ENCODE measurements at places on chromosomes 6 and 20. TPM values are rescaled to one million over a fixed set of nuclear protein-coding genes. Genes with fewer than 3 reads are reported as not detected.

DNA sequence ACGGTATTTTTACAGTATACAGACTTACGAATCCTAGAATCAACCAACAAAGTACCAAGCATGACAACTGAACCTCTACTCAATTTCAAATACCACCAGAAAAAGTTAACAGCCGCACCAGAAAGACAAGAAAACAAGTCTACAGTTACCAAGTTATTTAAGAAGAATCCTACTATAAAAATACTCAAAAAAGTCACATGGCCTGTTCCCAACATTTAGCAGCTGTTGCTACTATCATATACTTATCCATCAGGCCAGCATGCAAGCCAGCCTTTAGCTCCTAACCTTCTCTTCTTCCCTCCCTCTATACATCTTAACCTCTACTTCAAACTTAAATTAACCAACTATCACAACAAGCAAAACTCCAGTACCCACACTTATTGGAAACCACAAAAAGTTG lies 1.9 kb downstream of the SYNCRIP start:
- no peak for DNase-seq

DNA sequence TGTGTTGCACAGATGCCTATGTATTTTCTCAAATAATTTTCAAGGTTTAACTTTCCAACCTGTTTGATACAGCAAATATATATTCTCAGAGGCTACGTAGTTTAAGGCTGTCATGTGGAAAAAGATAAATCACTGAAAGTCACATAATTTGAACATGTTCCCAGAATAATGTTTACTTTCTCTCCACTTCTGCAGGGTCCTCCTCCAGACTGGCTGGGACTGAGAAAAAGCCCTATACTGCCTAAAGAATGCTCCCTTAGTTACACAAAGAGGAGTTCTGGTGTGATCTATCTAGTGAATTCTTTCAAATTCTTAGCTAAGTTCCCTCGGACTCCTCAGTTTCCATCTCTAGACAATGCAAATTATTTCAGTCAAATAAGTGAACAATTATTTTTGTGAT lies 411.0 kb downstream of the C6orf118 start:
- no peak for DNase-seq

The RFX6 gene
- total RNA-seq, result not detected

The PAK5 gene
- total RNA-seq, result 0.10 TPM

The SLC16A10 gene
- total RNA-seq, result 31.6 TPM

The MAP1LC3A gene
- 94.6 TPM for total RNA-seq
